ENCODE measurements at places on chromosomes 6 and 20.

- DNase-seq: no peak
Measured at GRCh38 chr20:10915815-10916214, 242.0 kb upstream of the JAG1 start.

DNA sequence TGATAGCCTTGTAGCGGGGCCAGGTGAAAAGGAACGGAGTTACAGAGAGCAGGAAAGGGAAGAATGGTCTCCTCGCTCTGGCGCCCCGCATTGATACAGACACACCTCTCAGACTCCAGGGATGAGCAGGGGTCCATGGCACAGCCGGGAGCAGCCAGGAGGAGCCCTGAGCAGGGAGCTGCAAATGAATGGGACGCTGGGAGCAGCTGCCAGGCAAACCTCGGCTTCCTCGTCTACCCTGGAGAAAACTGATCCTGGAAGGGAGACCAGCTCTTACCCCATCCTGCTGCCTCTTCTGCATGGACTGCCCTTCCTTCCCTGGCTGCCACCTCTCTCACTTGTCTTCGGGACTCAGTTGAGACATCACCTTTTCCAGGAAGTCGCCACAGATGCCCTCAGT is 97.3 kb upstream of the MAFB start:
- no peak for DNase-seq

DNA sequence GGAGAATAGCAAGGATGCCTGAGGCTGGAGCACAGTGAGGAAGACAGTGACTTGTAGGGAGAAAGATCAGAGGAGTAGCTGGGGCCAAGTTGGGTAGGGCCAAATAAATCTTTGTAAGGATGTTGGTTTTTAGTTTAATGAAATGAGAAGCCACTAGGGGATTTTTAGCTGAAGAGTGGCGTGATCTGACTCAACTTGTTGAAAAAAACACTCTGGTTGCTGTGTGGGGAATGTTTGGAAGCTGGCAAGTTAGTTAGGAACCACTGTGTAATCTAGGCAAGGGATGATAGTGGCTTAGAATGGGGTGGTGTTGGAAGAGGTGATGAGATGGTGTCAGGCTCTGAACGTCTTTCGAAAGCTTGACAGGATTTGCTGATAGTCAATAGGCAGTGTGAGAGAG is 176.1 kb upstream of the HDDC2 start:
- peak; percentile 23 for DNase-seq

DNA sequence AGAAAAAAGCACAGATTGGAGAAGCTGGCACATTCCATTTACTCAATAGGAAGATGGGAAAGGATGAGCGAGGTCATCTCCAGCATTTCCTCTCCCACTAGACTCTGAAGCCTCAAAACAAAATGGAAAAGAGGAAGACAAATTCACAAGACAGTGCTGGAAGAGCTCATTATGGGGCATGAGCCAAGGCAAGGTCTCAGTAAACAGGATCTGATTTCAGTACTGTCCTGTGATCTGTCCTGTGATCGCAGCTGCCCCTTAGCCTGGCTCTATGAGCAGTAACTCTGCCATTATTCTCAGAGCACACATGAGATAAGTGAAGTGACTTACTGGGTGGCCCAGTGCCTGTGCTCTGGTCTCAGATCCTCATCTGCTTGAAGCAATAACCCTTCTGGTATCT is 68.1 kb upstream of the SLC4A11 start:
- no peak for DNase-seq

DNA sequence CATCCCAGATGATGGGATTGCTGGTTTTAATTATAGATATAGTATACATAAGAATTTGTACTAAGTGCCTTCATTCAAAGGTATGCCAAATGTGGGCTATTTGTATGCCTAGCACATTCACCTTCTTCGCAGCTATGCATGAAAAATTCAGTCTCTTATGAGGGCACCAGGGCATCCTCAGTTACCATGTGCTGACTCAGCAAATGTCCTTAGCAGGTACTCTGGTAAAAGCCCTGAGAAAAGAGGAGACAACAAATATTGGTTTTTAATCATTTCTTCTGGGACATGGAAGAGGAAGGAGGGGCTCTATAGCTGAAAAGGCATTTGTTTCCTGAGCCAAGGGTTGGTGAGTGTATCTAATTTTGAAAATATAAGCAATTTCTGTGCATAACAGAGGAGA is 258.1 kb upstream of the BMP2 start:
- DNase-seq: no peak

DNA sequence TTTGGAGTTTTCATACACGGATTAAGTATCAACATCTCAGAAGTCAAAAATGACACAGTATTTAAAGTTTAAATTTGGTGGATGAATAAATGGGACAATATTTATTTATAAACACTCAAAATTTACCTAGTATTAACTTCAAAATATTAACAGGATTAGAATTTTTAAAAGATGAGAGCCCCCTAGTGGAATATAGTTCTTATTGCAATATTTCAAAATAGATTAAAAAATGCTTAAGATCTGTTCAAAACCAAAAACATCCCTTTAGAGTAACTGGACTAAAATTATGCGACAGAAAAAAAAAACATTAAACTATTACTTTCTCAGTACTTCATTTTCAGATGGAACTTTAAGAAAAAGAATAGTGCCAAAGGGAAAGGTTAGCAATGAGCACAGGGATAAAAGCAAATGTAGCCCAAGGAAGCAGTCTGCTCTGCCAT is 56.6 kb downstream of the SNX14 start:
- peak; percentile 7 for DNase-seq

GRCh38 chr6:120320481-120321162 is 971.1 kb upstream of the MAN1A1 start:
- DNase-seq: no peak

DNA sequence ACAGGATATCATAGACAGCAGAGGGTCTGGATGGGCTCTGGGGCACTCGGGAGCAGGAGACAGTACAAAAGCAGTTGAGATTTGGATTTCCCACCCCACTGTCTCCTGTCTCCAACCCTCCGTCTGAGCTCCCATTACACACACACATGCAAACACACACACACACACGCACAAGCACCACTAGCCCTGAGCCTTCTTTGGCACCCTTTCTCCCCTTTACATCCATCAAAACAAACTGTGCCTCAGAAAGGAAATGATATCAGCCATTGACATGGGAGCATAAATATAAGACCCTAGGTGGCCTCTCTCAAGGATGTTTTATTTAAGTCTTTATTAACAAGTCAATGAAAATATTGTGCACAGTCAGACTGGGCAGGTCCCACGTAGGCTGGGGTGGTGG is 17.5 kb downstream of the TTBK1 start:
- no peak for DNase-seq

- DNase-seq: peak; percentile 53
Measured at GRCh38 chr6:37783025-37783855, 36.3 kb upstream of the ZFAND3 start.

- DNase-seq: no peak
Measured at GRCh38 chr6:83071023-83071422, 3.6 kb downstream of the DOP1A start.

DNA sequence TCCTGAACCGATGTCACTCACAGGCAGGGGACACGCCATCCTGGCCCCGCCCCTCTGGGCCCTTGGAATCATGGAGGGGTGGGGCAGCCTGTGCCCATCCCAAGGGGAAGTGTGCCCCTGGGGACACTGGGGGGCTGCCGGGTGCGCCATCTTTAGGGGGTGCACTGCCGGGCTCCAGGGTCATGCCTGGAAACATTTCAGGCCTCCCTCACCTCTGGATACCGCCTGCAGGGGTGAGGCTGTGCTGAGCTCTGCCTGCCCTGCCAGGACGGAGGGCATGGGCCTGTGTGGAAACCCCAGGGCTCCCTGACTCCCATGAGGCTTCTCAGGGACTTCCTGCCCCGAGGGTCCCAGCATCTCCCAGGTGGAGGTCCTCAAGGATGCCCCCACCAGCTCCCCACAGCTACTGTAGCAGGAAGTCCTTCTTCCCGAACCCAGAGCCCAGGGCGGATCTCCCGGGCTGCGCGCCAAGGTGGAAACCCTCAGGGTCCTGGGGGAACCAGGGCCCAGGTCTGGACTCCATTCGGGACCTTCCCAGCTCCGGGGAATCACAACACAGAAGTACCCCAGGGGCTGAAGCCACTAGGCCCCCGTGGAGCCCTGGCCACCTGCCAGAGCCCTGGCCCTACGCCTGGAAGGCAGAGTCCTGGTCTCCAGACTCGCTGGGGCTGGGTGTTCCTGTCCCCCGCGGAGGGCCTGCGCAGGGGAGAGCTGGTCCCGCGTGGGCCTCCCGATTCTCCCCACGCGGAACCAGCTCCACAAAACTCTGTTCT is 15.6 kb downstream of the CHRNA4 start:
- DNase-seq: no peak

GRCh38 chr20:24734139-24734538 is 214.9 kb upstream of the CST7 start:
- no peak for DNase-seq

GRCh38 chr20:20358801-20359200 is 9.1 kb upstream of the INSM1 start:
- no peak for DNase-seq

- peak; percentile 62 for DNase-seq
Measured at GRCh38 chr6:1094306-1094705, 217.6 kb upstream of the FOXQ1 start.

- no peak for DNase-seq
Measured at GRCh38 chr6:21539621-21540100, 53.9 kb upstream of the SOX4 start.

All from fibroblast of skin of right quadriceps (primary cell).